Memory B cell (primary cell): ENCODE measurements at places on chromosomes 5 and 9.

DNA sequence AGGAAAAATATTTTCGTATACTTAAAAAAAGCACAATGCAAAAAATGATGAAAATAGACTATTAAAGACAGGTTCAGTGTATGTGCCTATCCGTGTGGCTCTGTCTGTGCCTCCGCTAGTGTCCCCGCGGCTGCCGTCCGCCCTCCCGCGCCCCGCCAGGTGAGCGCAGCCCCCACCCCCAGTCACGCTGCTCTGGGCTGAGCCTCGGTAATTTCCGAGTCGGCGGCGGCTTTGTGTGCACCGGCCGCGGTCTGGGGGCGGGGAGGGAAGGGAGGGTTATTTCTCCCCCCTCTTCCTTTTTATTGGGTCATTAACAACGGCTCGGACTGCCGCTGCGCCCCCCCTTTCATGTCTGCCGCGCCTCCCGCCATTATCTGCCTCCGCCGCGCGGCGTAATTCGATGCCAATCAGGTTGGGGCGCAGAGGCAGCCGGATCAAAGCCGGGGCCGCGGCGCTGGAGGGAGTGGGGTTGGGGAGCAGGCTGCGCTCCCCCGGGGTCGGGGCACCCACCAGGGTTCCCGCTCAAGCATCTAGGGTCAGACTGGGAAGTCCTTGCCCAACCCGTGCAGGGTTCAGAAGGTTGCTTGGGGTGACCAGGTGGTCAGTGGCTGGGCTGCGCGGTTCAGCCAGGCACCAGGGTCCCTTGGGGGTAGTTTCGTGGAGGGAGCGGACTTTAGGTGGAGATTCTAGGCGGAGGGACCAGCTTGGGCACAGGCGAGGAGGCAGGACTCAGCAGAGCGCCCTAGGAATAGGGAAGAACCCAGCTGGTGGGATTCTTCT is 39.5 kb upstream of the PSD2 start:
- H3K4me1 ChIP-seq: peaks cover 36% of the 10 kb centered on the region
- H3K36me3 ChIP-seq: no peaks in the 10 kb centered on the region
- no peak for DNase-seq
- H3K27ac ChIP-seq: peak overlapping the region; percentile 12
- H3K4me3 ChIP-seq: peak overlapping the region; percentile 59

DNA sequence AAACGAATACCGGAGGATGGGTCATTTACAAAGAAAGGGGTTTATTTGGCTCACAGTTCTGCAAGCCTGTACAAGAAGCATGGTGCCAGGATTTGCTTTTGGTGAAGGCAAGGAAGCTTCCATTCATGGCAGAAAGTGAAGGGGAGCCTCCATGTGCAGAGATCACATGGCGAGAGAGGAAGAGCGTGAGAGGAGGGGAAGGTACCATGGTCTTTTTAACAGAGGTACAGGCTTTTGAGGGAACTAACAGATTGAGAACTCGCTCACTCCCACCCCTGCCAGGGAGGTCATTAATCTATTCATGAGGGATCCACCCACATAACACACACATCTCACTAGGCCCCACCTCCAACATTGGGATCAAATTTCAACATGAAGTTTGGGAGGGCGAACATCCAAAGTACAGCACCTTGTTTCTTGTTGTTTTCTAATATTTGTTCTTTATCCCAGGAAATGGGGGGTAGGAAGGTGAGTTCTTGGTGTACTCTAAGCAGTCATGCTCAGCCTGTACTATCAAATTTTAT is 18.5 kb downstream of the TMC1 start:
- DNase-seq: no peak
- no peak overlapping the region for H3K27ac ChIP-seq
- no peaks in the 10 kb centered on the region for H3K4me1 ChIP-seq
- H3K4me3 ChIP-seq: no peak overlapping the region
- peaks cover 9% of the 10 kb centered on the region for H3K27me3 ChIP-seq

DNA sequence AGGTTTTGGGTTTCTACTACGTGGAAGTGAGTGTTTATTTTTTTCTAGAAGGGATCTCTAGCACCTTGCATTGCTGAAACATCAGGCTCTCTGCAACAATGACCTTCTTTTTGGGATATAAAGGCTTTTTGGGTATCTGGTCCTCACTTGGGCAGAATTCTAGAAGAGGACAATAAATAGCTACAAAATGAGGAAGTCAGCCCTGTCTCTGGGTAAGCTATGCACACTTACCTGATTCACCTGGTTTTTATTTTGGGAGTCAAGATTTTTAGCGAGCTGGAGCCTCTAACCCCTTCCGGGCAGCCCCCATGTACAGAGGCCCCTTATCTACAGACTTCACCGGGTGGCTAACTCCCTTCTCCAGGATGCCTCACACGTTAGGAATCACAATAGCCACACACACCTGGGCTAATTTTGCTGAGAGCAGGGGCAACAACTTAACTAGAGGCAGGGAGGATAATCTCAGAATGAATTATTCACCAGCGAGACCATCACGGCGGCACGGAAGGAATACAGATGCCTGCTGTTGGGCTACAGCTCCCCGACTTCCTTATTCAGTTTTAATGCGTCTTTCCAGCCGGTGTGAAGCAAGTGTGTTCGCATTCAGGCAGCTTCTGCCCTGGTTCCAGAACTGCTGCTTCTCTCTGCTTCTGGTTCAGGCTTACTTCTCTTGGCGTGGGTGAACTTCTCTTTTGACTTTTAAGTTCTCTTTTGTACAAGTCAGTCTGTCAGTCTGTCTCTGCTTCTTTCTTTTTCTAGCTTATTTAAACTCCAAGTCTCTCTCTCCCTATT is 341.0 kb upstream of the PANK3 start:
- peaks cover 5% of the 10 kb centered on the region for H3K4me1 ChIP-seq
- no peak overlapping the region for H3K27ac ChIP-seq
- no peaks in the 10 kb centered on the region for H3K36me3 ChIP-seq

DNA sequence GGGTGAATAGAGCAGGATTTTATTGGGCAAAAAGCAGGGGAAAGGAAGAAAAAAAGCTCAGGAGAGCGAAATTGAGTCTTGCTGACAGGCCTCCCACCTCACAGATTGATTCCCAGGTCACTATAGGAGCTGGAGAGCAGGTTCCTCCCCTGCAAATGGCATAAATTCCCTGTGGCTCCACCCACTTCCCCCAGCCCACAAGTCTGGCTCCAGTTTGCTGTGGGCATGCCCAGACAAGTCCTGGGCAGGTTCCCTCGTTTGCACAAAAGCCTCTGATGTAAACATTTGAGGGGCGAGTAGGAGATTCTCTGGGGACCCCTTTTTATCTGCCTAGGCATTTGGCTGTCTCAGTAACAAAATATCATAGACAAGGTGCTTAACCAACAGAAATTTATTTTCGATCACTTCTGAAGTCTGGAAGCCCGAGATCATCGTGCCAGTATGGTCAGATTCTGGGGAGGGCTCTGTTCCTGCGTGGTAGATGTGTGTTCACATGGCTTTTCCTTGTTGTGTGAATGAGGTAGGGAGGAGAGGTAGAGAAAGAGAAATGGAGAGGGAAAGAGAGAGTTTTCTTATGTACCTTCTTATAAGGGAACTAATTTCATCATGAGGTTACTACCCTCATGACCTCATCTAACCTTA is 614.5 kb downstream of the MAT2B start:
- no peaks in the 10 kb centered on the region for H3K36me3 ChIP-seq
- H3K4me3 ChIP-seq: no peak overlapping the region
- DNase-seq: no peak
- no peaks in the 10 kb centered on the region for H3K27me3 ChIP-seq

DNA sequence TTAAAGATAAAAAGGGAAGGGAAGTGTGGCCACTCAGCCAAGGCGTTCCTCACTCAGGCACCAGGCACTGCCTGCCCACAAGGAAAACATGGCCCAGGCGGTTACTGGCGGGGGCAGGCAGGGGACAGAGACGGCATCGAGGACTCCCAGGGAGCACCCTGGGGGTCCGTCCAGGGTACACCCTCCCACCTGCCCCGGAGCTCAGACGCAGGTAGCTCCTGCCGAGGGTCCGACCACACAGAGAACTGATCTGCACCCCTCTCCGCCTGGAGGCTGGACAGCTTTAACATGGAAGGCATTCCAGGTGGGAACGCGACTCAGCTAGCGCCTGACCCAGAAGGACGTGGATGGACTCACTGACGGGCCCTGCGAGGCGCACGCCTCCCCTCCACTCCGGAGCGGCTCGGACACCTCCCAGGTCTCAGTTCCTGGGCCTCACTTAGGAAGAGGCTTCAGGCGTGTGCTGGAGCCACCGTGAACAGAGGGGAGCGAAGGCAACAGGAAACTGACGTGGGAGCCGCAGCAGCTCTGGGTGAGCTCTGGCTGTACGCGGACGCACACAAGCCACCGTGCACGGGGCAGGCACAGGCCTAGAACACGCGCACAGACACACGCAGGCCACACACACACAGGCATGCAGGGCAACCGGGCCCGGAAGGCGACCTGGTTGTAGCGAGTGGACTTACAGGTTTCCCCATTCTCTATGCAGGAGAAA is 47.5 kb downstream of the NKD2 start:
- peak overlapping the region; percentile 24 for H3K27ac ChIP-seq
- H3K4me1 ChIP-seq: no peaks in the 10 kb centered on the region
- H3K36me3 ChIP-seq: peaks cover 12% of the 10 kb centered on the region
- H3K27me3 ChIP-seq: no peaks in the 10 kb centered on the region
- no peak for DNase-seq

DNA sequence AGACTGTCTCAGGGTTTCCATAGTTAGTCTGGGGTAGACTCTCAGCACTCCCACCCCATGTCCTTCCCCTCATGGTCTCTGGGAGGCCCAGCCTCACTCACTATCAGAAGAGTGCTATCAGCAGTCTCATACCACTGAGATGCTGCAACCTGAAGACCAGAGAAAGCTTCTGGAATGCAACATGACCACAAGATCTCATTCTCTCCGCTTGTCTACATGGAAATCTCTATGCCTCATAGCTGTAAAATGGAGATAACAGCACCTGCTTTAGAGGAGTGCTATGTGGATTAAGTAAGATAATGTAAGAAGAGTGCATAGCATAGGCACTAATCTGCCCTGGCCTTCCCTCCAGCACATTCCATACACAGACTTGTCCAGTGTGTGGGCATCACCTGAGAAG is 47.0 kb upstream of the ZNF169 start:
- no peaks in the 10 kb centered on the region for H3K36me3 ChIP-seq
- DNase-seq: no peak
- H3K27ac ChIP-seq: no peak overlapping the region
- peaks cover 2% of the 10 kb centered on the region for H3K27me3 ChIP-seq

GRCh38 chr5:176658007-176658599 is 10.8 kb downstream of the TSPAN17 start:
- no peak overlapping the region for H3K27ac ChIP-seq
- peaks cover 25% of the 10 kb centered on the region for H3K4me1 ChIP-seq
- H3K36me3 ChIP-seq: peaks cover 10% of the 10 kb centered on the region
- H3K27me3 ChIP-seq: peaks cover 2% of the 10 kb centered on the region
- peak; percentile 65 for DNase-seq
- peak overlapping the region; percentile 21 for H3K4me3 ChIP-seq

DNA sequence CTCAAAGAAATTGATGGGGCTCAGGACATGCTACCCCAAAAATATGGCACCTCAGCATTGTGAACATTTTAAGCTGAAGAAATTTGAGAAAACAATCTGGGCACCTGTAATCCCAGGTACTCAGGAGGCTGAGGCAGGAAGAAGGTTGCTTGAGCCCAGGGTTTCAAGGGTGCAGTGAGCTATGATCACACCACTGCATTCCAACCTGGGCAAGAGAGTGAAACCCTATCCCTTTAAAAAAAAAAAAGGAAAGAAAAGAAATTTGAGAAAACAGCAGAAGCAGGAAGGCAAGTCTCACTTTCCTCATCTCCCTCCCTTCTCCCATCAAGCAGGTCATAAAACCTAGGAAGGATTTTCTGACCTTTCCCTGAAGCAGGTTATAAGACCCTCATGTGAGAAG is 23.6 kb downstream of the TPD52L3 start:
- no peak for DNase-seq
- no peak overlapping the region for H3K27ac ChIP-seq
- H3K4me1 ChIP-seq: no peaks in the 10 kb centered on the region
- peaks cover 6% of the 10 kb centered on the region for H3K27me3 ChIP-seq

DNA sequence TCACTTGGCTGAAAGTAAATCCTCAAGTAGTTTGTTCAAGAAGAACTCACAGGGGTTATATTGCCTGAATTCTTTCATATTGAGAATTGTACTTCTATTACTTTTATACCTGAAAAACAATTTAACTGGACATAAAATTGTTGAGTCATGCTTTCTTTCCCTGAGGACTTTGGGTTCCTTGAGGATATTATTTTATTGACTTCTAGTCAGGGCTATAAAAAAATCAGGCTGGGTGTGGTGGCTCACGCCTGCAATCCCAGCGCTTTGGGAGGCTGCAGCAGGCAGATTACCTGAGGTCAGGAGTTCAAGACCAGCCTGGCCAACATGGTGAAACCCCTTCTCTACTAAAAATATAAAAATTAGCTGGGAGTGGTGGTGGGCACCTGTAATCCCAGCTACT is 17.9 kb upstream of the CDC42SE2 start:
- DNase-seq: no peak
- no peak overlapping the region for H3K27ac ChIP-seq
- H3K4me3 ChIP-seq: no peak overlapping the region
- no peaks in the 10 kb centered on the region for H3K27me3 ChIP-seq
- peaks cover 24% of the 10 kb centered on the region for H3K4me1 ChIP-seq

DNA sequence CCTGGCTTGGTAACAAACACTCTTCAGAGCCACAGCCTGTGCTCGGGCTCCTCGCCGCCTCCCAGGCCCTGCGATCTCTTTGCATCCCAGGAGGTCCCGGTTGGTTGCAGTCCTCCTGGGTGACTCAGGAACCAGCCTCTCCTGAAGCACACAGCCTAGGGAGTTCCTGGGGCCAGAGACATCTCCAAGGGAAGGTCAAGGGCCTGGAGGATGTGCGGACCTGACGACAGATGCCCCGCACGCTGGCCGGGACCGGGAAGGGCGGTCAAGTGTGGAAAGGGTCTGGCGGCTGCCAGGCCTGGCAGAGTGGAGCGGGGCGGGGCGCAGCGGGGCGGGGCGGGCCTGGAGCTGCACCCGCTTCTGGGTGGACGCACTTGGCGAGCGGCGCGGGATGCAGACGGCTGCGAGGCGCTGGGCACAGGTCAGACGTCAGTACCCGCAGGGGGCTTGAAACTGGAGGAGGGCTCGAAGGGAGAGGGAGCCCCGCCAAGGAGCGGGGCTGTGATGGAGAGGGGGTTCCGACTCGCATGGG is 45.0 kb upstream of the PRSS3 start:
- no peak overlapping the region for H3K4me3 ChIP-seq
- no peak overlapping the region for H3K27ac ChIP-seq
- H3K36me3 ChIP-seq: peaks cover 2% of the 10 kb centered on the region
- H3K4me1 ChIP-seq: peaks cover 2% of the 10 kb centered on the region
- H3K27me3 ChIP-seq: peaks cover 39% of the 10 kb centered on the region

- H3K4me3 ChIP-seq: no peak overlapping the region
- H3K36me3 ChIP-seq: no peaks in the 10 kb centered on the region
- peaks cover 7% of the 10 kb centered on the region for H3K27me3 ChIP-seq
- no peak for DNase-seq
These were observed 99.3 kb downstream of the NUDT12 start for GRCh38 chr5:103463261-103463660.

GRCh38 chr5:38800515-38800914 is 45.3 kb upstream of the OSMR start:
- no peak for DNase-seq
- no peak overlapping the region for H3K4me3 ChIP-seq
- no peaks in the 10 kb centered on the region for H3K4me1 ChIP-seq
- H3K27me3 ChIP-seq: peaks cover 9% of the 10 kb centered on the region
- no peaks in the 10 kb centered on the region for H3K36me3 ChIP-seq
